ENCODE measurements at places on chromosomes 2 and 18. TPM values are rescaled to one million over a fixed set of nuclear protein-coding genes. Genes with fewer than 3 reads are reported as not detected.

DNA sequence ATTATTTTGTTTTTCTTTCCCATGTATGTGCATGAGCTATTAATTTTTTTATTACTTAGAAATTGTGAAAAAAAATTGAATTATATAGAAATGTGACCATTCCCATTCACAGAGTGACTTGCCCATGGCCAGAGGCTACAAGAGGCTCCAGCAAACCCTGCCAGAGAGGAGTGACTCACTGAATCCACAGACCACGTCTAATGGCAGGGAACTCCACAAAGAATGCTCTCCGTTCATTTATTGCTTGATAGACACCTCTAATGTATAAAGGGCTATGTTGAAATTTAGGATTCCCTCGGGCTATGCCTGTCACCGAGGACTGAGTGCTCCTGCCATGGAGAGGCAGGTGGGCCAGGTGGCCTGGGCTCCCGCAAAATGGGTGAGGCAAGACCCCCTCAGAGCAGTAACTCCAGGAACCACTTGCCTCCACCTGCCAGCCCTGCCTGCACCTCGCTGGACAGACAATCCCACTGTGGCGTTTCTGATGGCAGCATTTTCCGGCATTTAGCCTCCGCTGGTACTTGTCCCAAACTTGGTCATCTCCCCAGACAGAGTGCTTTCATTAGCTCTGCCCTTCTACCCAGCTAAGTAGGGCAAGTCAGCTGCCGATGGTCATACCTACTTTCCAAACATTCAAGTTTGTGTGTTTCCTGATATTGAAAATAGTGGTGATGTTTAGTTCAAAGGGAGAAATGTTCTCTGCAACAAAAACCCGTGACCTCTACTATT lies 200.3 kb downstream of the PRKCE start:
- peaks cover 32% of the 10 kb centered on the region for H3K4me1 ChIP-seq
- peak; percentile 25 for DNase-seq
- H3K27ac ChIP-seq = no peak overlapping the region

- no peaks in the 10 kb centered on the region for H3K36me3 ChIP-seq
- no peak overlapping the region for H3K27ac ChIP-seq
- H3K27me3 ChIP-seq = peaks cover 42% of the 10 kb centered on the region
Measured at GRCh38 chr2:238776003-238776760, 71.7 kb upstream of the TWIST2 start.

GRCh38 chr2:2571301-2572150 lies 240.5 kb upstream of the MYT1L start:
- DNase-seq = no peak
- H3K27me3 ChIP-seq = no peaks in the 10 kb centered on the region
- H3K36me3 ChIP-seq = no peaks in the 10 kb centered on the region
- no peak overlapping the region for H3K4me3 ChIP-seq
- no peaks in the 10 kb centered on the region for H3K4me1 ChIP-seq
- no peak overlapping the region for H3K27ac ChIP-seq

GRCh38 chr18:23238152-23238531 lies 102.9 kb downstream of the CABLES1 start:
- DNase-seq = no peak
- H3K4me3 ChIP-seq = no peak overlapping the region
- H3K4me1 ChIP-seq = no peaks in the 10 kb centered on the region
- no peak overlapping the region for H3K27ac ChIP-seq
- H3K36me3 ChIP-seq = peaks cover 4% of the 10 kb centered on the region
- no peaks in the 10 kb centered on the region for H3K27me3 ChIP-seq

- H3K4me1 ChIP-seq = peaks cover 38% of the 10 kb centered on the region
- no peak overlapping the region for H3K27ac ChIP-seq
- no peaks in the 10 kb centered on the region for H3K27me3 ChIP-seq
- H3K36me3 ChIP-seq = peaks cover 19% of the 10 kb centered on the region
- H3K4me3 ChIP-seq = no peak overlapping the region
Measured at GRCh38 chr2:73106791-73107190, 6.0 kb downstream of the RAB11FIP5 start.

DNA sequence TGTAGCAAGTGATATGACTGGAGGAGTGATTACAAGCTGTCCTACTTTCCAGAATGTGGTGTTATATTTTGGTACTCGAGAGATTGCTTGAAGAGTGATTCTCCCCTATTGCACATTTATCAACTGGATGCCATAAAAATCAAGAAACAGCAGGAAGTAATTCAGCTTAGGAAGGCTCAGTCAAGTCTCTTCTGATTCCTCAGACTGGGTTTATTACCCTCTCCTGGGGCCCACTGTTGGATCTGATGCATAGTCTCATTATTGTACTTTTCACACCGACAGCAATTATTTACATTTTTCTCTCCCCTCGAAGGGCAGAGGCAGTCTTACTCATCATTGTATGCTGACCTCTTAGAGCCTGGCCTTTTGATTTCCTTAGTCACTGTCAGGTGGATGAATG lies 9.3 kb downstream of the NOSTRIN start:
- no peaks in the 10 kb centered on the region for H3K27me3 ChIP-seq
- no peak for DNase-seq
- no peak overlapping the region for H3K27ac ChIP-seq

DNA sequence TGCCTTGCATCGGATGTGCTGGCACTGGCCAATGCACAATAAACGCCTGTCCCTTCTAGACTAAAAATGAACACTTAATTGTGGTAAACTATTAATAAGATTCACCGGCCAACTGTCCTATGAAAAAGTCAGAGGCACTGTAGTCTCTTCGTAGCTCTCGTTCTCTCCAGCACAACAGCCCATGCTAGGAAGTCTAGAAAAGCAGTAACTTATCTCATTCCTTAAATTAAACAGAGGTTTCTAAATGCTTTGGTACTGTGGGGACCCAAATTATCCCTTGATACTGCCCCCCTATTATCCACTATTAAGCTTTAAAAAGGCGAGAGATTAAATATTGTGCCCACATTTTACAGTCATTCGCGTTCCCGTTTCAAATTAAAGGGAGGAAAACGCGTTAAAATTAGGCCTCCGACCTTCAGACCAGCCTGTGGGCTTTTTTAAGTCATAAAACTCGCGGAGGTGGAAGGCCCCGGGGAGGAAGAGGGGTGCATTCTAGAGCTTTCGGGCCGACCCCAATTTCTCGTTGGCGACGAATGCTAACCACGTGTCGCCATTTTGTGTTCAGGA lies 1.5 kb upstream of the PCBP1 start:
- H3K27ac ChIP-seq = peak overlapping the region; percentile 100
- H3K36me3 ChIP-seq = peaks cover 66% of the 10 kb centered on the region
- no peak for DNase-seq
- no peaks in the 10 kb centered on the region for H3K27me3 ChIP-seq
- H3K4me3 ChIP-seq = peak overlapping the region; percentile 93

DNA sequence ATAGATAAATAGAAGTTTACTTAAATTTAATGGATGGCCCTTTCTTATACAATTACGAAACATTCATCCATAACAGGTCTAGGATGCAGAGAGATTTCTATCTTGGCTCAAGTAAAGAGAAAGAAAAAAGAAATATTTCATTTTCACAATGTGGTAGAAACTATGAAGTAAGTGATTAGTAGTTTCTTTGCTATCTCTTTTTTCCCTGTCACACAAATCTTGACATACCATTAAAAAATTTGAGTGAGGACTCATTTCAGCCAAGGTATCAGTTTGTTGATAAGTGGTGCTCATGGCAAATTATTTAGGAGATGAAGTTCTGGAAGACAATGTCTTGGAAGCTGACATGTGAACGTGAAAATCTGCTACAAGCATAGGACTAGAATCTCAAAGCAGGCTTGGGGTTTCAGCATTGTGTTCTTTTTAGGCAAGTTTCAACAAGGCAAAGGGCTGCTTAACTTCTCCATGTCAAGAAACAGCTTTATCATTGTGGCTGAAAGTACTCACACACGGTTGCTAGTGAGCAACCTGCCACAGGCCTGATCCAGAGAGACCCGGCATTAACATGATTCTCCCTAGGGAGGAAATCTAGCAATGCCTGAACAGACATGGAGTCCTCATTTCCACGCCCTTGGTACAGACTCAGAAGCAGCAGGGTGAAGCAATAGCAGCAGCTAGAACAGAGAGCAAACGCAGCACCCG lies 414.6 kb downstream of the DLGAP1 start:
- no peaks in the 10 kb centered on the region for H3K27me3 ChIP-seq
- H3K4me1 ChIP-seq = peaks cover 22% of the 10 kb centered on the region
- DNase-seq = no peak
- H3K4me3 ChIP-seq = no peak overlapping the region
- H3K36me3 ChIP-seq = no peaks in the 10 kb centered on the region
- no peak overlapping the region for H3K27ac ChIP-seq

GRCh38 chr2:102291319-102292075 lies 19.9 kb upstream of the IL1RL1 start:
- DNase-seq = no peak
- H3K27ac ChIP-seq = no peak overlapping the region
- peaks cover 25% of the 10 kb centered on the region for H3K27me3 ChIP-seq
- H3K4me1 ChIP-seq = no peaks in the 10 kb centered on the region
- no peak overlapping the region for H3K4me3 ChIP-seq

FSHR gene
- not detected for total RNA-seq

- H3K27ac ChIP-seq = no peak overlapping the region
- H3K36me3 ChIP-seq = no peaks in the 10 kb centered on the region
- H3K27me3 ChIP-seq = no peaks in the 10 kb centered on the region
- DNase-seq = no peak
Measured at GRCh38 chr18:59912007-59912550, 12.3 kb downstream of the PMAIP1 start.

- H3K4me1 ChIP-seq = no peaks in the 10 kb centered on the region
- no peak overlapping the region for H3K27ac ChIP-seq
- DNase-seq = no peak
- H3K27me3 ChIP-seq = peaks cover 10% of the 10 kb centered on the region
- no peaks in the 10 kb centered on the region for H3K36me3 ChIP-seq
Measured at GRCh38 chr18:78939105-78939504, 40.5 kb upstream of the SALL3 start.

DNA sequence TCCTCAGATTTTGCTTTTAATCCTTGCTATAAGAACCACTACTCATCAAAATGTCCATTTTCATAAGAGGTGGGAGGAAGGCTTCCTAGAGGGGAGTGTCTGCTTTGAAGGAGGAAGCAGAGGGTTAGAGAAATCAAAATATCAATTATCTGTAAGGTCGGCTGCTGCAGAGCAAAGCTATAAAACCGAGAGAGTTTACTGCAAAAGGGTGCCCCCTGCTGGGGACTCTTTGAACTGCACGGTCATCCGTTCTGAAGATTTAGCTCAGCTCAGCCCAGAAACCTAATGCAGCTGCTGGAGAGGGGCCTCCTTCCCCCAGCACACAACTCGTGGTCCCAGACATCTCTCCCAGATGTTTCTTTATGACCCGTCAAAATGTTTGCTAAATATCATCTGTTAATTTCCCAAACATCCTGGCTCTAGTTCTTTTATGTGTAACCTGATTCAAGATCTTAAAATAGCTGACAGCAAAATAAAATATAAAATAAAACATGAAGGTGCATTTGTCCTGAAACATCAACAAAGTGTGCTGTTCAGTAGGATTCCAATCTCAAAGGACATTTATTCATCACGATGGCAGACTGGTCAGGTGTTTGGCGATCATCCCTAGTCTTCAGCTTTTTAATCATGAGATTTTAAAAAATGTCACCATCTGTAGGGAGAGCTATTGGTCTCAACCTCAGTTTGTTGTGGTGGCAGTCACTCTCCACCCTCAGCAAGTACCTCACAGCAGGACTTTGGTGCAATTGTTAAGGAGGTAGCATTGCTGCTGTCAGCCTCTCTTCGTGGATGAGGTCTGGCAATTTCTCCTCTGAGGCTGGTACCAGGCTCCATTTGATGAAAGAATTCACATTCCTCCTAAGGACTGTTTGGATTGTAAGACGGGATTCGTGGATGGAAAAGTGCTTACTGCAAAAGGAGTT lies 185.9 kb downstream of the MTX2 start:
- no peaks in the 10 kb centered on the region for H3K27me3 ChIP-seq
- no peaks in the 10 kb centered on the region for H3K36me3 ChIP-seq
- H3K27ac ChIP-seq = no peak overlapping the region

DNA sequence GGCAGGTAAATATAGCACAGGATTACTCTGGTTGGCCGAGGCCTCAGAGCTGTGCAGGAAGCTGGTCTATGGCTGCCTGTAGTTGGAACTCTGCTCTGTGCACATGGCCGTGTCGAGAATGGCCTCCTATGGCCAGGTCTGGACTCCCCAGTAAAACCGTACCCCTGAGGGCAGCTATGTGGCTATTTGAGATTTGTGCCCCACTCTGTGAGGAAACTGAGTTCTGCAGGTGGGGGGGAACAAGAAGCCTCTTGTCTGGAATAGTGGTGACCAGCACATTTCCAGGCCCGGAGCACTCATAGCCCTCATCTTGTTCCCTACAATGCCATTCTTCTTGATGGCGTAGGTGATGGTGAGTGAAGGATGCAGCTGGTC lies 15.0 kb upstream of the TEX51 start:
- no peak for DNase-seq
- no peaks in the 10 kb centered on the region for H3K27me3 ChIP-seq
- H3K27ac ChIP-seq = no peak overlapping the region
- no peaks in the 10 kb centered on the region for H3K4me1 ChIP-seq
- H3K4me3 ChIP-seq = no peak overlapping the region

DNA sequence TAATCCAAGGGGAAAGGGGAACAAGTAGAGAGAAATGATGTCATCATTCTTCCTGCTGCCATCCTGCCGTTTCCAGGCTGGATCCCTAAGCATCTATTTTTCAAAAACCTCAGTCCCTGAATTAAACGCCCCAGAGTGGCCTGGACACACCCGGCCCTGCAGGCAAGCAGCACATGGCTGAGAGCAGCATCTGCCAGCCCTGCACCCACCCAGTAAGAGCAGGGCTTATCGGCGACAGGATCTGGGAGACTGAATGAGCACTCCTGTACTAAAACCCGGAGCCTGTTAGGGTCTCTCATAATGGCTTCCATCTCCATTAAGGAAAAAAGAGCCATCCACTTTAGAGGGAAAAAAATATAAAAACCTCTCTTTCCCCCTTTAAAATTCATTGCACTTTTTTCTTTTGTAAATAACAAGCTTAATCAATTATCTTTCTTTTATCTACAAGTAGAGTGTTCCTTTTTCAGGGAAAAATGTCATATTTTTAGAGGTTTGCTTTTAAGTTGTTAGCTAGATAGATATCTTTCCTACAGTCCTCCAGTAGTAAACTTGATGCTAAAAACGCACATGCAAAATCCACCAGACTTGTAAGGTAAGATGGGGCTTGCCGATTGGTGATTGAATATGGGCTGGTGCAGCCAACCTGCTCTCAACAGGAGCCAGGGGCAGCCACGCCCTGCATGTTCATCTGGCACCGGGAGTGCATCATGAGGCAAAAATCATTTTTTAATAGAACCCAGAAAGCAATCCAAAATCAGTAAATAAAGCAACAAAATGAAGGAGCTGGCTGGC lies 457.8 kb downstream of the EIPR1 start:
- no peaks in the 10 kb centered on the region for H3K4me1 ChIP-seq
- no peaks in the 10 kb centered on the region for H3K36me3 ChIP-seq
- no peak overlapping the region for H3K4me3 ChIP-seq
- no peak overlapping the region for H3K27ac ChIP-seq
- no peak for DNase-seq

GRP gene
- not detected for total RNA-seq

DNA sequence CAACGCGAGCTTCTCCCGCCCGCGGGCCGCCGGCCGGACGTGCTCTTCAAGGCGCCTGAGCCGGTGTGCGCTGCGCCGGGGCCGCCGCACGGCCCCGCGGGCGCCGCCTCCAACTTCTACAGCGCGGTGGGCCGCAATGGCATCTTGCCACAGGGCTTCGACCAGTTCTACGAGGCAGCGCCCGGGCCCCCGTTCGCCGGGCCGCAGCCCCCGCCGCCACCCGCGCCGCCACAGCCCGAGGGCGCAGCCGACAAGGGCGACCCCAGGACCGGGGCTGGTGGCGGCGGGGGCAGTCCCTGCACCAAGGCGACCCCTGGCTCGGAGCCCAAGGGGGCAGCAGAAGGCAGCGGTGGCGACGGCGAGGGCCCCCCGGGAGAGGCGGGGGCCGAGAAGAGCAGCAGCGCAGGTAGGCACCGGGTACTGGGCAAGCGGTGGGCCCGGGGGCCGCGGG lies 676 bp downstream of the HOXD11 start:
- no peak for DNase-seq
- H3K27ac ChIP-seq = no peak overlapping the region
- peaks cover 56% of the 10 kb centered on the region for H3K27me3 ChIP-seq
- peaks cover 9% of the 10 kb centered on the region for H3K4me1 ChIP-seq
- no peak overlapping the region for H3K4me3 ChIP-seq
